ENCODE measurements at places on chromosomes 1 and 21.
A peak's percentile ranks its signal among the peaks of the same experiment; 100 is the strongest.

GRCh38 chr1:150186789-150187559, 37.3 kb downstream of the PLEKHO1 start:
- no peak for DNase-seq

DNA sequence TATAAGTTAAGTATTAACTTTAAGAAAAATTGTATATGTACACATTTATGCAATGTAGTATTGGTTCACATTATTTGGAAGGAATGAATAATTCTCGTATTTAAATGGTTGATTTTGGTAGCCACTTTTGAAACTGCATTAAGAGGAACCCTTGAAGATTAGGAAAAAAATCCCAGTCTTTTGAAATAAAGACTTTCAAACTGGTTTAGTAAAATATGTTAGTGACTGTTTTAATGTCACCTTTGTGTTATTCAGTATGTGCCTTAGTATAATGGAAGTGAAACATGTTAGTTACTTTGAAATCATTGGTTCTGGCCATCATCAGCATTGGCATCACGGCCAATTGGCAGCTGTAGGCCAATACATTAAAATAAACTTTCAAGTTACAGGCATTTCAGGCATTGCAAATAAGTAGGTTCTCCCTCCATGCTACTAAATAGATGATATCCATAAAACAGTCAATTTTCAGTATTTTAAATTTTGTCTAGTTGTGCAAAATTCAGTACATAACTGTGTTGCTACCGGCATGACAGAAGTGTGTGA, 4.4 kb downstream of the MIER1 start:
- DNase-seq: no peak

- DNase-seq: no peak
Observed at GRCh38 chr1:38662126-38662525, 197.4 kb downstream of the RRAGC start.

GRCh38 chr1:1005774-1006304, 5.9 kb upstream of the HES4 start:
- DNase-seq: no peak

- DNase-seq: peak; percentile 7
Observed at GRCh38 chr1:165144757-165145397, 211.6 kb downstream of the LMX1A start.

- DNase-seq: no peak
Observed at GRCh38 chr1:61389926-61390845, 307.8 kb downstream of the NFIA start.

DNA sequence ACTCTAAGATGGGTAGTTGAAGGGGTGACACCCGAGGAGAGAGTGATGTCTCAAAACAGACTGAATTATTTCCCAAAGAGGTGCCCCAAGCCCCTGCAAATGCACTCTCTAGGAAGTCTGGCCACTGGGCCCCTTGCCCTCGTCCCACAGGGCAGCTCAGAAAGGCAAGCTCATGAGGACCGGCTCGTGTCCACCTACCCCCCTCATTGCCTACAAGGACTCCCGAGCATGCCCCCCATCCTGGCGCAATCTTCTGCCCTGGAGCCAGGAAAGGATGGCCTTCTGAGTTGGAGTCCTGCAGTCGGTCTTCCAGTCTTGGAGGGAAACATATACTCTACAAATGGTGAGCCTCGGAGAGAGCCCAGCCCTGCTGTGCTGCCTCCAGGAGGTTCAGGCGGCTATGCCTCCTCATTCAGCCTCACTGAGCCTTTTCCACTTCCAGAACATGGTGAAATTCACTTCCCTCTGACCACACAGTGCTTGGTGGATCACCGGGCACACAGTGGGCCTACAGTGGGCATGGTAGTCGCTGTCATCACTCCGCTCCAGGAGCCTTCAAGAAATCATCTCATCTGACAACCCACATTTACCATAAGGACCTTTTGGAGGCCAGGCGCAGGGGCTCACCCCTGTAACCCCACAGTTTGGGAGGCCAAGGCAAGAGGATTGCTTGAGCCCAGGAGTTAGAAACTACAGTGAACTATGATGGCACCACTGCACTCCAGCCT, 5.8 kb upstream of the WNT3A start:
- no peak for DNase-seq

DNA sequence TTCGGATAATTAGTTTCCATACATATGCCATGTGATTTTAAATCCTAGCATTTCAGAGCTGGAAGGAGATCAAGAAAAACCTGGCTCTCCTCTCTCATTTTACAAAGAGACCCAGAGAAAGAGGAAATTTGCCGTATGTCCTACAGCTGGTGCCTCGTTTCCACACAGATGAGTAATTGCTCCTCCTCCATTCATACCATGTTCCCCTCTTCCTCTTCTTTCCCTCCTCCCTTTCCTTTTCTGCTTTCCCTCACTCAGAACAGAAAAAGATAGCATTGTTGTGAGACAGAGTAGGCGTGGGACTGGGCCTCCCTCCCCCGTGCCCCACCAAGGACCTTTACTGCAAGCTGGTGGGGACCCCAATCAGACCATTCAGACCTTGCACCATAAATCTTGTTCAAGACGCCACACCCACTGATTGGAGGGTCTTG, 13.7 kb upstream of the SLC44A3 start:
- DNase-seq: no peak

GRCh38 chr1:46724991-46725735, 6.2 kb upstream of the EFCAB14 start:
- peak; percentile 57 for DNase-seq

- no peak for DNase-seq
Observed at GRCh38 chr1:6673816-6674398, 27.7 kb downstream of the DNAJC11 start.

- no peak for DNase-seq
Observed at GRCh38 chr1:245858722-245859492, 648.2 kb downstream of the SMYD3 start.

DNA sequence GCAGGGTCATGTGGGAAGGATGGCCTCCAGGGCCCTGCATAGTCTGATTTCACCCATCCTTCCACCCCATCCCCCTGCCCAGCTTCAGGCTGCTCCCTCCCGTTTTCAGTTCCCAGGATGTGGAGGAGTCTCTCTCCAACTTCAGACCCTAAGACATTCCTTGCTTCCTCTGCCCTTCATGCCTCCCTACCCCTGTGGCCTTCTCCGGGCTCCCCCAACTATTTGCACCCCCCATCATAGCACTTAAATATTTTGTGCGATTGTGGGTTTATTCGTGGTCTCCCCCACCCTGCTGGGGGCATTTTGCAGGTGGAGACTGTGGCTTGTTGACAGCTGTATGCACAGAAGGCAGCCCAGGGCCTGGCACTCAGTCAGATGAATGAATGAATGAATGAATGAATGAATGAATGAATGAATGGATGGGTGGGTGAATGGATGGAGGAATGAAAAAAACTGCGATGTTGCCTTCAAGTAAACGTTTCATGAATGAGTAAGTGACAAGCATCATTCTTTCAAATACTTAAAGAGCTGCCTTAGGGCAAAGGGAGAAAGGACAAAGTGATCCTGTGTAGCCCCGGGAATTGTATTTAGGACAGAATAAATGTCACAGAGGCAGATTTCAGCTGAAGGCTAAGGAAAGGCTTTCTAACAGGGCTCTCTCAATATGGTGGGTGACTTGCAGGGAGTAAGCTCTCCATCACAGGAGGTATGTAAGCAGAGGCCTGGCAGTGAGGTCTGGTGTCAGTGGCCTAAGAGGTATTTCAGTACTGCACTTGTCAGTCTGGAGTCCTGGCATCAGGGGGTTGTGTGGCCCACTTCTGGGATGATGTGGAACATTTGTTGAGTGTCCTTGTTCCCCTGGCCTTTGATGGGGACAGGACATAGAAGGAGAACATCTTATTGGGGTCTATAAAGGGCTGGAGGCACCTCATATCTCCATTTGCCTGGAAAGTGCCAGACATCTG, 156.4 kb downstream of the PTPRU start:
- DNase-seq: no peak

DNA sequence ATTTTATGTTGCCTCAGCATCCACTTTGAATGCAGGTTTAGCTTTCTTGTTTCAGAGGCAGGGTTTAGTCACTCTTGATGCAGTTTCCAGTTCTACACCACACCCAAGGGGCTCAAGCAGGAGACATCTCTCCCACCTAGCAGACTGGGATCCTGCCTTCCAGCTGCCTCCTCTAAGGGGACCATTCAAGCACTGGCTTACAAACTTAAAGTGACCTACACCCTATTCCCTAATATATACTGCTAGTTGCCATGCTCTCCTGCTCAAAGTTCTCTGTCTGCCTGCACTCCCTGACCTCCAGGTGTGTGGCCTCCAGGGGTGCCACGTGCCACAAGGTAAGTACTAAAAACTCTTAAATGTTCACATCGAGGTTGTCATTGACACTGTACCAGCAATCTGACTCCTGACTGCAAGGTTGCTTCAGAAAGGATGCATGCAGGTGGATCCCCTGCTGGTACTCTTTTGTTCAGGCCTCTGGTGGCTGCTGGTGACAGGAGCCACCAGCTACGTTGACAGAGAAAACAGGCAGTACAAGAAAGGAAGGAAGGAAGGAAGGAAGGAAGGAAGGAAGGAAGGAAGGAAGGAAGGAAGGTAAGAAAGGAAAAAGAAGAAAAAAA, 185.9 kb downstream of the COQ8A start:
- DNase-seq: no peak

DNA sequence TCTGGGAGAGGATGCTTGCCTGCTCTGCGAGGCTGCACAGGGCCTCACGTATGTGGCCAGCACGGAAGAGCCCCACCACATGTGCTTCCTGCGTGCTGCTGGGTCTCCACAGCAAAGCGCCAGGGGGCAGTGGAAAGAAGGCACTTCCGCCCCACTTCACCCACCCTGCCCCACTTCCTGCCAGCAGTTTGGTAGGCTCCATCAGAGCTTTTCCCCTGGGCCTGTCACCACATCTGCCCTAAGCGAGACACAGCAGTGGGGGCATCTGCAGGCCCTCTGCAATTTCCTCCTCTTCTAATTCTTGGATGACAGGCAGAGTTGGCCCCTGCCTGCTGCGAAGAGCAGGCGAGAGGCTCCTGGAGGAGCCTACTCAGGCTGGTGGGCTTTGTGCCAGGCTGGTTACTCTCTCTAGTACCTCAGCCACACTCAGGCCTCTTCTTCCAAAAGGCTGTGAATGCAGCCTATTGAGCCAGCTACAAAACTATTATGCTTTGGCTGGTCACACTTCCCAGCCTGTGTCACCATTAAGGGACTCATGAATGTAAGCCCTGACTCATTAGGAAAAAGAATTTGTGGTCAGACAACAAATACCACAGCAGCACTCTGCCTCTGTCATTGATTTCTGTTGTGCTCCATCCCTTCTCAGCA, 25.0 kb downstream of the CD244 start:
- peak; percentile 52 for DNase-seq

DNA sequence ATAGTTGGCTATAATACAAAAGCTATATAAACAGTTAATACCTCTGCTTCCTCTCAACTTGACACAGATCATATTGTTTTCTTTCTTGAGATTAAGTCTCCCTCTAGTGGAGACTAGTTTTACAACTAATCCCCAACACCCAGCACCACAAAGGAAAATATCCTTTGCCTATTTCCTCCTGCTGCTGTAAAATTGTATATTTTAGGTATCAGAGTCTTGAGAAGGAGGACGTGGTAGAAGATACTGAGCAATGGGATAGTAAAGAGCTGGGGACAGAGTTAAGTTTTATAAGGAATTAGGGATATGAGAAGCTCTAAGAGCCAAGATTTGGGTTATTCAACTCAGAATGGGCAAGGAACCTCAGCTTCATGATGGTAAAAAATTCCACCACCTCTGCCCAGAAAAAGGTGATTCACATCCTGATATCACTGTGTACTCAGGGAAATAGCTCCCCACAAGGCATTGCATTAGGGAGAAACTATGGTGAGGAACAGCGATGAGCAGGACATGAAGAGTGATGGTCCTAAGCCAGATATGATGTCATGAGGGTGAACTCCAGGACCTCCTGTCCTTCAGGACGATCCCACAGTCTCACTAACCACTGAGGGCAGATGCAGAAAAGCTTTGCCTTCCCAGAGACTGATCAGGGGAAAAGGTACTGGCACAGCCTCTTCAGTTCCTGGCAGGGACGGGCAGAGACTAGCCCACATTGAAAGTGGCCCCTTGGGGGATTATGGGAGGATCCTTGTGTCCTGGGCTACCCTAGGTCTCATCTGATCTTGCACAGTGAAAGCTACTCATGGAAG, 14.7 kb upstream of the CFAP126 start:
- DNase-seq: no peak

GRCh38 chr21:42526379-42526727, 12.7 kb downstream of the SLC37A1 start:
- no peak for DNase-seq

DNA sequence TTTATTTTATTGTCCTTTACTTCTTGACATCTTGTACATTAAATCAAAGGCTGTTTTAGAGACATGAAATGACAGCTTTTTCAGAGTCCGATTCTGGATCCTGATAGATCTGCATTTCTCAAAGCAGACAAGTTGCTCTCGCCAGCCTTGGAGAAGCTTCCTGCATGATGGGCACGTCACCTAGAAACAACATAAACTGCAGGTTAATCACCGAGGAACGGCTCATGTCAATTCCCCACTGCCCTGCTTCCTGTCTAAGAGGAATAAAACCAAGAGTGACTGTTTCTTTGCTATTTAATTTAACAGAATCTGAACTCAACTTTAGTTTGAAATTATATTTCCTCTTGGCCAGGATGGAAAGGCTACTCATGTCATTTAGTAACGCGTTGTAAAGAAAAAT, 77.0 kb downstream of the RWDD3 start:
- DNase-seq: no peak

- DNase-seq: no peak
Observed at GRCh38 chr1:47227341-47228232, 4.4 kb downstream of the TAL1 start.

DNA sequence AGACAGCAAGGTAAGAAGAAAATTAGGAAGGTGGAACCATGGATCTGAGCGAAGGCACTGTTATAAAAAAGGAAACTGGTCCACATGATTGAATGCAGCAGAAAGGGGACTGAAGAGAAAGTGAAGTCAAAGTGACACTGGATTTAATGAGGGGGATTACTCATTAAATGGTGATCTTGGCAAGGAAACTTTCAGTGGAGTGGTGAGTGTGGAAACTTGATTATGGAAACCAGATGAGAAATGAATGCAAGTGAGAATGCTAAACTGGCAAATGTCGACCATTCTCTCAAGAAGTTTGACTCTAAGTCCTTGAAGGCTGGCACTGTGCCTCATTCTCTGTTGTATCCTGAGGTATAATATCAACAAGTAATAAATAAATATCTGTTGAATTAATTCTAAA, 23.3 kb downstream of the COLGALT2 start:
- no peak for DNase-seq

DNA sequence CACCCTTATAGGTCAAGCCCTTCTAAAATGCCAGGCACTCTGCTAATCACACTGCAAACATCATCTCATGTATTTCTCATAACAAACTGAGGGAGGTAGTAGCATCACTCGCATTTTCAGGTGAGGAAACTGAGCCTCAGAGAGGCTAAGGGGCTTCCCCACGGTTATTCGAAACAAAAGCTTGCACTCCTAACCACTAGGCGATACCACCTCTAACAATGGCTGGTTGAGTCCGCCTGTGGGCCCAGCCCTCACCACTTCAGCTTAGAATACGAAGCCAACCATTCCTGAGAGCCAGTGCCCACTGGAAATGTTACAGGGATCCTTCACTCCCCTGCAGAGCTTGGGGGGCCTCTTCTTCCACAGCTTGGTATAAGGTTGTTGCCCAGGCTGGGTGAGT, 65.3 kb upstream of the TENT5C start:
- no peak for DNase-seq
